ENCODE measurements at places on chromosomes 4 and X. TPM values are rescaled to one million over a fixed set of nuclear protein-coding genes. Genes with fewer than 3 reads are reported as not detected.

The PPP3CA gene
- 33.8 TPM for total RNA-seq

The SPP1 gene
- 12.8 TPM for total RNA-seq

The BEX4 gene
- total RNA-seq, result 71.5 TPM

The VCX3B gene
- not detected for total RNA-seq

Data from endodermal cell (in vitro differentiated cells).